ENCODE measurements at places on chromosomes 11 and 22.

DNA sequence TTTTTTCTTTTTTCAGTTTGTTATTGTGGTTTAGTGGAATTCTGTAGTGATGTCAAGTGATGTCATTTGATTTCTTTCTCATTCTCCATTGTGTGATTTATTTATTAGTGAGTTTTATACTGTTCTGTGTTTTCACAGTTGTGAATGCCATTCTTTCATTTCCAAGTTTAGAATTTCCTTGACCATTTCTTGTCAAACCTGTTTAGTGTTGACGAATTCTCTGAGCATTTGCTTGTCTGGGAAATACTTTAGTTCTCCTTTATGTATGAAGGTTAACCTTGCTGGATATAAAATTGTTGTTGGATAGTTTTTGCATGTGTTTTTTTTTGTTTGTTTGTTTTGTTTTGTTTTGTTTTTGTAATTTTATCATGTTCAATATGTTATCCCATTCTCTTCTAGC is 633.6 kb upstream of the FAT3 start:
- DNase-seq = no peak

DNA sequence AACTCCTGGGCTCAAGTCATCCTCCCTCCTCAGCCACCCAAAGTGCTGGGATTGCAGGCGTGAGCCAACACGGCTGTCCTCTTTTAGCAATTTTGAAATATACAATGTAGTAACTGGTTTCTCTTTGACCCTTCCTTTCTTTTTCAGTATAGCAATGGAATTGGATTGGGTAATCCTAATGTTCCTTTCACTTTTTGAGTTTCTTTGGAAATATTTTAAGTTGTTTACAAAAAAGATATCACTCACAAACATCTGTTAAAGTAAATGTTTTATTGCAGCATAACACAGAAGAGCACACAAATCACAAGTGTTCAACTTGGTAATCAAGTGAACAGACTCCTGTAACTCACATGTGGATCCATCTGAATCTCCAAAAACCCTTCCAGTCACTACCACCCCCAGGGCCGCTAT is 44.6 kb upstream of the EP300 start:
- DNase-seq = no peak

- no peak for DNase-seq
Observed at GRCh38 chr22:39725351-39726035, 154.9 kb downstream of the CACNA1I start.

DNA sequence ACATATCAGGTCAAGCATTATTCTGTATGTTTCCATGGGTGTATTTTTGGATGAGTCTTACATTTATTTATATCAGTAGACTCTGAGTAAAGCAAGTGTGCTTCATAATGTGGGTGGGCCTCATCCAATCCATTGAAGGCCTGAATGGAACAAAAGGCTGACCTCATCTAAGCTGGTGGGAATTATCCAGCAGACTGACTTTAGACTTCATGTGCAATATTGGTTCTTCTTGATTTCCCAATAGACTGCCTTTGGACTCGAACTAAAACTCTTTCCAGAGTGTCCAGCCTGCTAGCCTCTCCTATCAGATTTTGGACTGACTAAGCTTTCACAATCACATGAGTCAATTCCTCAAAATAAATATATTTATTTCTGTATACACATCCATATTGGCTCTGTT is 116.2 kb downstream of the KIF18A start:
- no peak for DNase-seq

GRCh38 chr22:38823637-38824036 is 20.2 kb downstream of the NPTXR start:
- no peak for DNase-seq

GRCh38 chr11:116173941-116174911 is 598.6 kb downstream of the BUD13 start:
- DNase-seq = no peak

DNA sequence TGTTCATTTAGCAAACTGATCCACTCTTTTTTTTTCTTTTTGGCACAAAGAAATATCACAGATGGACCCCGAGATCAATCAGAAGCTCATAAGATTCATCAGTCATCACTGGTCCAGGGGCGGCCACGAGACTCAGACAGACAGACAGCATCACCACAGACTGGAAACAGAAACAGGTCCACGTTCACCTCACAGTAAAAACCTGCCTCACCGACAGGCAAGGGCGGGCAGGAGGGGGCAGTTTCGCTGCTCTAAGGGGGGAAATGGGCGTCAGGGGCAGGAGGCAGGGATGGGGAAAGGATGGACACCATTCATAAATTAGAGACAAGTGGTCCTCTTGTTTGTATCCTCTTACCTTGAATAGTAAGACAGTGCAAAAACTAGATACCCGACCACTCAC is 16.5 kb downstream of the CHST1 start:
- DNase-seq = no peak

- DNase-seq = no peak
Observed at GRCh38 chr22:39567135-39567946, 3.2 kb upstream of the CACNA1I start.

All from stimulated activated CD4-positive, alpha-beta T cell treated with anti-CD3 and anti-CD28 coated beads, Interleukin-1b, Interleukin-23, amount 100 ng/mL, for 1 hour (primary cell).